ENCODE measurements at places on chromosomes 2 and 18.

DNA sequence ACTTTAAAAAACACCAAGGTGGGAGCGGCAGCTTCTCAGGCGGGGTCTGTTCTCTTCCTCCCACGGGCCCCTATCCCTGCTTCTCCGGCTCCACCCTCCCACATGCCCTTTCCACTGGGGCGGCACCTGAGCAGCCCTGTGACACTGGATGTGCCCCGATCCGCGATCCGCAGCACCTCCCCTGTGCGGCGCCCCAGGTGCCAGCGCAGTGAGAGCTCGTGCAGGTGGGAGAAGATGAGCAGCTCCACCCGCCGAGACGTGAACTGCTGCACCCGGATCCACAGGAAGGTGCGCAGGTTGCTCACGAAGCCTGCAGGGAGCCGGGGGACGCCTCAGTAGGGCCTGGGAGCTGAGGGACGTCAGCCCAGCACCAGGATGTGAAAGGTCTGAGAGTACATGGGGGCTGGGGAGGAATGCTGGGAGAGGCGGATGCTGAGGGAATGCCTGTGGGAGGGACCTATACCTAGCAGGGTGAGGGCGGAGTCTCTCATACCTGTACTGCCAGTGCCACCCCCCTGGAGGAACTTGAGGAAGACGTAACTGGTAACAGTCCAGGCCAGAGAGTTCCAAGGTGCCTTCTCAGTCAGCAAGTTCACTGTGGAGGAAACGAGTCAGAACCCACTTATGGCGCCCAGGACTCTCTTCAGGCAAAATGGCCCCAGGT lies 2.8 kb downstream of the ABCB6 start:
- DNase-seq: no peak

- DNase-seq: no peak
Measured at GRCh38 chr18:3777122-3777521, 327.1 kb downstream of the TGIF1 start.

GRCh38 chr2:105104208-105104731 lies 66.4 kb downstream of the MRPS9 start:
- DNase-seq: no peak

GRCh38 chr2:113996671-113997594 lies 107.0 kb downstream of the ACTR3 start:
- no peak for DNase-seq

DNA sequence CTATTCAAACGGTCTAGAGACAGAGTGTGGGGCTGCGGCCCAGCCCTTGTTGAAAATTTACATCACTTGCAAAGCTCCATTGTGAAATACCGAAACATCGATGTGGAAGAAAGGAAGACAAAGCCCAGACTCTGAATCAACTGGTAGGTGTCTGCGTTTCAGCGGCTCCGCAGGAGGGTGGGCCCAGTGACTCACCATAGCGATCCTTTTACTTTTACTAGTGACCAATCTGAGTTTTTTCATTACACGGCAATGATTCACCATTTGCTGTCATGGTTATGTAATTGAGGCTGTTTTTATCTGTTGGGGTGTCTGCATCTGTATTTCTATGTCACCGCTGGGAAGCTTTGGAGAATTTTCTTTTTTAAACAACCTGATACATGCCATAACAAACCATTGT lies 66.6 kb upstream of the ODC1 start:
- no peak for DNase-seq

DNA sequence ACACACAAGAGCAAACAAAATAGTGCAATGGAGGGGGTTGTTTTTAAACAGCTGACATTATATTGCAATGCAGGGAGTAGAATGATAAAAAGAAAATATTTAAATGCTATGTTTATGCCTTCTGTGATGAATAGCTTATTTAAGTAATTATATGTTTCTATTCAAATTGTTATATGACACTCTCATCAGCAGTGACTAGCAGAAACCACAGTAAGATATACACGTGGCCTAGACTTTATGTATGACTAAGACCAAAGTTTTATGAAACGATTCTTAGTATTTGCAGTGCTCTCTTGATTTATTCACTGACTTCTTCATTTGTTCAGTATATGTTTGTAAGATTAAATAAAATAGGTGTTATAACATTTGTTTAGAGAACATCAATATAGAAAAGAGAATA lies 26.1 kb upstream of the C1D start:
- no peak for DNase-seq

GRCh38 chr2:236670235-236670620 lies 100.6 kb downstream of the ACKR3 start:
- no peak for DNase-seq

DNA sequence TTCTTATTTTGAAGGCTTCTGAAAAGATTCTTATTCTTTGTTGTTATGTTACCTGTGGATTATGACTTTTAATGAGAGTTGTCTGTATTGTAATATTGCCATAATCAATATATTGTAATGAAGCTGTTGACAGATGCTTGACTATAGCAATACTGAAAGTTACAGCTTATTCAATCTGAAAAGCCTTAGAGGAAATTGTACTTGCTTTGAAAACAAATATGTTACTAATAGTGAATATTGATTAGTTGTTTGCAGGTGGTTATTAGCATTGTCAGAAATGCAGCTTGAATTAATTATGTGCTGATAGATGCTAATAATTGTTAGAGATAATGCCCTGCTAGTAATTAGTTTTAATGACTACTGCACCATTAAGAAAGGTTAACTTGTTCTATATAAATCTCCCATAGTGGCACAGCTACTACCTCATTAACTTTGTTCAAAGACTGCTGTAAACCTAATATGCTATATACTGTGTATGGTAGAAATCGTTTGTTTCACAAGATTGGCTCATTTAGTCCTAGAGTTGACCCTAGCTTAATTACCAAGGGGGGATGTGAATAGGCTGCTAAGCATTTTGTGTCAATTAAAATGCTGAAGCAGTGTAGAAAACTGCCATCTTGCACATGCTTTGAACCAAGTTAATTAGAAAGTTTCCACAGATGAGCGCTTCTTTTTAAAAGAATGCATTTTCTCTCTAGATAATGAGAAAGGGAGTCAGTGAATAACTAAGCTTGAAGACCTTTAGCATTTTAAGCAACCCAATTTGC lies 30.5 kb downstream of the SLC39A10 start:
- no peak for DNase-seq

DNA sequence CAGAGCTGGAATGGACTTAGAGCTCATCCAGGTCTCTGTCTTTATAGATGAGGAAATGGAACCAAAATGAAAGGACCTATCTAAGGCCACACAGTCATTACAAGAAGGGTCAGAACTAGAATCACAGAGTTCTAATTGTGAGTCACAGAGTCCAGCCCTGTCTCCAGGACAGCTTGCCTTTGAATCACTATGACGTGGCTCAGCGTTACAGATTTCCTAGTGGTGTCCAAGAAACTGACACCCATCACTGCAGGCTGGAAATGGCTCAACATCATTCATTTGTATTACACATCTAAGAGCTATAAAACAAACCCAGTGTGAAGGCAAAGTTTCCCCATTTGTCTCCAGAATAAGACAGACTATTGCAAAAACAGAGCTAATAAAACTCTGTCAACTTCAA lies 164.3 kb upstream of the SIX2 start:
- no peak for DNase-seq

DNA sequence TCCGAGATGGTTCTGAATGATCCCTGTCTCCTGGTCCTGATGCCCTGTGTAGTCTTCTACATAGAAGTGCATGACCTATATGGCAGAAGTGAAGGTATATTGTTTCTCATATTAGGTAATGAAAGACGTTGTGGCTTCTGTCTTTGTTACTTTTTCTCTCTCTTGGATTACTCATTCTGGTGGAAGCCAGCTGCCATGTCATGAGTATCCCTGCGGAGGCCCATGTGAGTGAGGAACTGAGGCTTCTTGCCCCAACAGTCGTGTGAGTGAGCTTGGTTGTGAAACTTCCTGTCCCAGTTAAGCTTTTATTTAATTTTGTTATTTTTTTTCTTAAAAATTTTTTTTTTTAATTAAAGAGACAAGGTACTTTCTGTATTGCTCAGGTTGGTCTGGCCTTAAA lies 134.7 kb downstream of the UBR3 start:
- no peak for DNase-seq

DNA sequence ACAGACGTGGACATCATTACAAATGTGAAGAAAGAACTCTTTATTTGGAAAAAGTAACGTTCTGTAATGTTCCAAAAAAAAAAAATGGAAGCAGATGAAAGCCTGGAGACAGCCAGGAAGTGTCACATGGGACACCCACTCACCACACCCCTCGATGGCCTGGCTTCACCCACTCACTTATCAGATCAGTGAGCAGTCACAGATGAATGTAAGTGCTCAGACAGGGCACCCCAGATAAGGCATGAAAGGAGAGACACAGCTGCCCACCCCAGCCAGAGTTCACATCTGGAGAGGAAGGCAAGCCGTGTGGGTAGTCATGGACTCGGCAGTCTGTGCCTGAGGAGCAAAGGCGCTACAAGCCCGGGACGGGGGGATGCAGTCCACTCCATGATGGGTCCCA lies 105.2 kb downstream of the SEPTIN10 start:
- DNase-seq: no peak

DNA sequence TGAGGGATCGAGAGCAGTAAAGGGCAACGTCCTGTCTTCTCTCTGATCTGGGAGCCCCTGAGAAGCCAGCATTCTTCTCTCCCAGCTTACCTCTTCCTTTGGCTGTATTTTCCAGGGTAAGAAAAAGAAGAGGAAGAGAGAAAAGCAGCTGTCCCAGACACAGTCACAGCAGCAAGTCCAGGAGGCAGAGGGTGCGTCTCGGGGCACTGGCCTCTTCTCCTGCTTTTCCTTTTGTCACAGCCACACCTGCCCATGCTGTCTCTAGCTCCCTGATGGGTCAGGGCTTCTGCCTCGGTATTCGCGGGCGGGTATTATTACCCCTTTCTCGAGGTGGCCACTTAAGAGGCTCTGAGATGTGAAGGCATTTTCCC lies 20.3 kb downstream of the TGOLN2 start:
- DNase-seq: no peak

DNA sequence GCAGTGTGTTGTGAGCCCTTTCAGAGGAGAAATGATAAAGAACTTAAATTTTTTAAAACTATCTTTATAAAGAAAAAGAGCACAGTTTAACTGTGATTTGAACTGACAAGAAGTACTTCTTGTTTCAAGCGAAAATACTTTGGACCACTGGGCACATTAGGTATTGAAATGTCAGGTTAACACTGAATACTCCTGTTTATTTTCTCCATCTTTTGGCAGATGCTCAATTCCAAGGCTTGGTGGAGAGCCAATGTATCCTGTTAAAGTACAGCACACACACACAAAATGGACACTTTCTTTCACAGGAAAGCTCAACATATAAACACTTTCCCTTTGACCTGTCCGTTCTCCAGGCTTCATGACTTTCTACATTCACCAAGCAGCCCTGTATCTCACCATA lies 32.6 kb upstream of the SP3 start:
- no peak for DNase-seq

- DNase-seq: no peak
Measured at GRCh38 chr18:23226391-23226790, 91.1 kb downstream of the CABLES1 start.

DNA sequence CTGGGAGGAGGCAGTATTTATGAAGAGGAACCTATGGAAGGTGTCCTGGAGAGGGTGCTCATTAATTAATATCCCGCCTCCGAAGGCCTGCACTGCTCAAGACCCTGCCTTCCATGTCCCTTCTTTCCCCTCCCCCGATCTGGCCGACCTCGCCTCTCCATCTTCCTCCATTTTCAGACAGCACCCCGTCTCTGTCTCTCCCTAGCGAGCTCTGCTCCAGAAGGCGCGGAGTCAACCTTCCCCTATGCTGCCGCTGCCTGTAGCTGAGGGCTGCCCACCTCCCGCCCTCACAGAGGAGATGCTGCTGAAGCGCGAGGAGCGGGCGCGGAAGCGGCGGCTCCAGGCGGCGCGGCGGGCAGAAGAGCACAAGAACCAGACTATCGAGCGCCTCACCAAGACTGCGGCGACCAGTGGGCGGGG lies 1.1 kb upstream of the WBP1 start:
- no peak for DNase-seq

- DNase-seq: no peak
Measured at GRCh38 chr2:205715831-205716525, 33.7 kb downstream of the NRP2 start.

DNA sequence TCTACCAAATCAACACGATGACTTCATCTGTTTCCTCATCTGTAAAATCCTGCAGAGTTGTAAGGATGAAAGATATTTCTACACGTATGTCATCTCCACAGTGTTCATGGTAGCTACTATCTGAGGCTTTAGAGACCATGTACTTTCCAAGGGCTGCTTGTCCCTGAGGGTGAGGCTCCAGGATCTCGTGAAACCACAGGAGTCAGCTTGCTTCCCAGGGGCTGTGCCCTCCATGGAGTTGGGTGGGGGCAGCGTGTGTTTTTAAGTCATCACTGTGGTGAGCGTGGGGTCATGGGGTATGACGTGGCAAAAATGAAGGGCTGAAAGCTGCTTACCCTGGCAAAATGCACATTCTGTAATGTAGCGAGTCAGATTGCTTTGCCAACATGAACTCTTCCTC lies 81.6 kb downstream of the ASAP2 start:
- DNase-seq: no peak

- DNase-seq: no peak
Measured at GRCh38 chr2:113734185-113734584, 22.3 kb downstream of the SLC35F5 start.

- peak; percentile 18 for DNase-seq
Measured at GRCh38 chr2:43950383-43951008, 45.3 kb downstream of the LRPPRC start.

DNA sequence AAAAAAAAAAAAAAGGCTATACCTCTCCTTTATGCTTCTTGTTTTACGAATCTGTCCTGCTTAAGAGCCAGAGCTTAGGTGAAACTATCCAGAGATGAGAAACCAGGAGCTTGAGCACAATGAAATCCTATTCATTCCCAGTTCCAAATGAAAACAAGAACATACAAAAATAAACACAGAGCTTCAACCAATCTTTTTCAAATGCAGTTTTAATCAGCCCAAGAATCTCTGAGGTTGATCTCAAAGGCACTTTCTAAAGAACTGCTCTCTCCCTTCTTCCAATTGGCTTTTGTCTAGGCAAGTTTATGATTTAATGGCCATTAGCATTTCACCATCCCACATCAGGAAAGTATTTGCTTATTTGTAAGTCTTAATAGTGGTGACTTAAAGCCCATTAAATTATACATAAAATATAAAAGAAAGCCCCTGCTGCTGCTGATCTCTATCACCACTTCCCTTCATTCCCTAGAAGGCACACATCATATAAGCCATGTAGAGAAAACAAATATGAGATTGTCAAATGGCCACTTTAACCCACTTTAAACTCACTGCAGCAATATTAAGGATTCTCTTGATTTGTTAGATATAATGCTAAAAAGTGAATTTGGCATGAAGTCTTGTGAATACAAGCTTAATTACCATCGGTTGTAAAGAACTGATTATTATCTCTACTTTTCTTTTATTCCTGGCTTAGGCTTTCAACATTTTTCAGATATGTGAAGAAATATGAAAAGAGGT lies 29.3 kb upstream of the SCN9A start:
- no peak for DNase-seq

GRCh38 chr2:175883586-175884194 lies 118.4 kb downstream of the LNPK start:
- no peak for DNase-seq

GRCh38 chr2:212141499-212141898 lies 397.1 kb downstream of the ERBB4 start:
- no peak for DNase-seq

- peak; percentile 80 for DNase-seq
Measured at GRCh38 chr18:13137670-13138419, 80.7 kb upstream of the LDLRAD4 start.
